ENCODE measurements at places on chromosomes 12 and 14. TPM values are rescaled to one million over a fixed set of nuclear protein-coding genes. Genes with fewer than 3 reads are reported as not detected.
A peak's percentile ranks its signal among the peaks of the same experiment; 100 is the strongest.

GRCh38 chr12:58253663-58254062 is 312.3 kb downstream of the ATP23 start:
- no peak for DNase-seq

- peak; percentile 91 for DNase-seq
These were observed 23.0 kb downstream of the DIO3 start for GRCh38 chr14:101584055-101584859.

- DNase-seq, result peak; percentile 96
These were observed 25.9 kb downstream of the SPX start for GRCh38 chr12:21551841-21552465.

Gene TRHDE
- polyA plus RNA-seq, result 0.49 TPM

Gene HCAR2
- polyA plus RNA-seq, result 0.14 TPM

DNA sequence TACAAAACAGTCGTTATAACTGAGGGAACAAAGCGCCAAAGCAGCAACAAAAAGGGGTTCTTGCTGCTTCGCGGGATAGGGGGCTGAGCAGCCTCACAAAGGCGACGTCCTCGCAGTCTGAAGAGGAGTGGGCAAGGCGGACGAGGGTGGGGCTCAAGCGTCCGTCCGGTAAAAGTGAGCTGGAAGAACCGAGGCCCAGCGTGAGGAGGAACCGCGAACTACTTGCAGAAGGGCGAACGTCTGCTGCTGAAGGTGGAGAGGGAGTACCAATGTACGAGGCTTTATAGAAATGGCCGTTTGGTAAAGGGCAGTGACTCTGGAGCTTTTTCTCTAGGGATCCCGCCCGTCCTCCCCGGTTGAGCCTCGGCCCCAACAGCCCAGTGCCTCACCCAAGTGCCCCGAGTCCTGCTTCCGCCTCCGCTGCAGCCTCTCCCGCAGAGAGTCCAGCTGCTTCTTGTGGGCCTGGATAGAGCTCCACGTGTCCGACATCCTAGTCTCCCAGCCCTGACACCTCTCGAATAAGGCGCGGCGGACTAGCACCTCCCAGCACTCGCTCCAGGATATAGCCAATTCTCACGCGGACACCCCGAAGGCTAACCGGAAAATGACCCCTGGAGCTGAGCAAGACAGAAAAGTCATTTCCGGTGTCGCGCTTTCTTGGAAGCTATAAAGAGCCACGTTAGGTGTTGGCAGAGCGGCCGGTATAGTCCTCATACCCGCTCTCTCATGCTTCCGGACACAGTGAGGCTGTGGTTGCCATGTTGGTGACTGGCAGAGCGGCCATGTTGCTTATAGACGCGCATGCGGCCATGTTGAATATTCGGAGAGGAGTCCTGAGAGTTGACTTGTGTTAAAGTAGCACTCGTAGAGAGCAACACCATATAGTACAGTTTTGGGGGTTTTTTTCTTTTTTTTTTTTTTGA is at the start of gene METTL3:
Gene METTL3, minus strand, starts transcription at position 606 of the 923 bp plus-strand sequence. Its CDS starts 117 bp downstream, at position 489.
- DNase-seq, result peak; percentile 100

- no peak for DNase-seq
These were observed 147.2 kb upstream of the DYRK2 start for GRCh38 chr12:67501362-67501761.

Gene CLEC14A
- 24.2 TPM for polyA plus RNA-seq

DNA sequence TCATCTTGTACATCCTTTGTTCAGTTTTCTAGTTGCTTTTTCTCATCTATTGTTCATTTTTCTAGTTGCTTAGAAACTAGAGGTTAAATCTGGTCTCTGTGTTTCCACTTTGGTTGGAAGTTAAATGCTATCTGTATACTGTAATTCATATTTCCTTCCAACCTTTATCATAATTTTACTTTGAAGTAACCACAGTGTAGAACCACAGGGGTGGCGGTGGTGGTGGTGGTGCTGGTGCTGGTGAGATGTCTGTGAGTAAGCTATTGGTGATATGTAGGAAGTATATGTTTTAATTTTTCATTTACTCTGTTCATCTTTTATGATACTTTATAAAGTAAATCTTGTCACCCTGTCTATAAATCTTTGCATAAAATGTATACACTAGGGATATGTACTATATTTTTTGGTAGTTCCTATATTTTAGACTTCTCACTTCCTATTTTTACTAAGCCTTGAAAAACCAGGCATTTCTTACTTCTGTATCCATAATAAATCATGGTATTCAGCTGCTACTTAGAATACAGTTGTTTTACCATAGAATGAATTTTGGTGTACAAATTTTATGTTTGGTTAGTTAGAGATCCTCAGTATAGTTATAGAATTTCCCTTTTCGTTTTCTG is 31.9 kb downstream of the CCDC91 start:
- DNase-seq, result no peak

Gene TAS2R14
- 2.3 TPM for polyA plus RNA-seq

- DNase-seq, result no peak
These were observed 98.4 kb downstream of the CCDC60 start for GRCh38 chr12:119432949-119433348.

- DNase-seq, result no peak
These were observed 9.8 kb downstream of the MSI1 start for GRCh38 chr12:120359128-120359527.

DNA sequence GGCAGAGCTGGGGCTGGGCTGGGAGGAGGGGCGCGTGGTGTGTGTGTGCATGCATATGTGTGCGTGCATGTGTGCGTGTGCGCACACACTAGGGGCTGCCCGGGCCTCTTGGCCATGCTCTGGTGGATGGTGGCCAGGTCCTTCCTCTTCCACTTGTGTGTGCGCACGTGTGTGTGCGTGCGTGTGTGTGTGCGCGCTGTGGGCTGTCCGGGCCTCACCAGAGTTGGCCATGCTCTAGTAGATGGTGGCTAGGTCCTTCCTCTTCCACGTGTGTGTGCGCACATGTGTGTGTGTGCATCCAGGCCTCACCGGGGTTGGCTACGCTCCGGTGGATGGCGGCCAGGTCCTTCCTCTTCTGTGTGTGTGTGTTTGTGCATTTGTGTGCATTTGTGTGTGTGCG is 24.7 kb downstream of the FOXN4 start:
- DNase-seq, result no peak

GRCh38 chr12:65634626-65635331 is 189.5 kb upstream of the HMGA2 start:
- DNase-seq, result no peak

Gene SLC16A7
- polyA plus RNA-seq, result 4.0 TPM

- no peak for DNase-seq
These were observed 105.8 kb downstream of the BMP4 start for GRCh38 chr14:53850714-53851296.

Gene MANSC4
- not detected for polyA plus RNA-seq

Gene TPPP2
- 0.66 TPM for polyA plus RNA-seq

Gene KRT6C
- polyA plus RNA-seq, result not detected

DNA sequence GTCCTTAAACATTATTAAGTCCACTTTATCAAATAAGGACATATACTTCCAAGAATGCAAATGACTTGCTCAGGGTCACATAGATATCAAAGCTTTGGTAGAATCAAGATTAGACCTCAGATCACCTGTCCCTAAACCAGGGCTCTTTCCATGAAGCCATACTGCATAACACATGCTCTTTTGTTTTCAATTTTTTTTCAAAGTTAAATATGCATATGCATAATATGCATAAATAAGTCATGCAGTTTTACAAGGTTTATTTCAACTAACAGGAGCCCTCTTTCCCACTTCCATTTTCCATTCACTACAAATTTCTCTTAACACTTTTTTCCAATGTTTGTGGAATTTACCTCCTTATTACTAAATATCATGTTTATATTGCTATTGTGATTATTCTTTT is 53.1 kb downstream of the SIX1 start:
- no peak for DNase-seq

Gene DYRK2
- 35.5 TPM for polyA plus RNA-seq

Measured in muscle of leg (tissue), 16 donors.